ENCODE measurements at places on chromosomes 7 and 10. TPM values are rescaled to one million over a fixed set of nuclear protein-coding genes. Genes with fewer than 3 reads are reported as not detected.

DNA sequence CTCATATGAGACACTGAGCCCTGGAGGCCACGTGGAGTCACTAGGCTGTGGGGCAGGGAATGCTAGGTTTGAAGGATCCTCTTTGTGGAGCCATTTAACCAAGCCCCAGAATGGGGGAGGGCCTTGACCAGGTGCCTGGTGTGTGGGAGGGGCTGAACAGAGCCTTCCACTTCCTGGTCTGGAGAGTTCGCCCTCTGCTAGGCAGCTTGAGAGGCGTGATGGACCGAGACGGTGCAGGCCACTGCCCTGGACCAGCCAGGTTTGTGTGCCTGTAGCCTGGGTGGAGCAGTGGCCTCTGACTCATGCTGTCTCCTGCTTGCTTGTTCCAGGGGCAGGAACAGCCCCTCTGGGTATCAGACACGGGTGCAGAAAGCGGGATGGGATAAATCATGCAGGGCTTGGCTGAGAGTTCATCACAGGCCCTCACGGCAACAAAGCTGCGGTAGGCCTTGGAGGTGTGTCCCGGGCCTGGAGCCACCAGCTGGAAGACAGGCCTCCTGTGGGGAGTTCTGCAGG lies 27.4 kb downstream of the ADAMTS14 start:
- no peak for DNase-seq

DNA sequence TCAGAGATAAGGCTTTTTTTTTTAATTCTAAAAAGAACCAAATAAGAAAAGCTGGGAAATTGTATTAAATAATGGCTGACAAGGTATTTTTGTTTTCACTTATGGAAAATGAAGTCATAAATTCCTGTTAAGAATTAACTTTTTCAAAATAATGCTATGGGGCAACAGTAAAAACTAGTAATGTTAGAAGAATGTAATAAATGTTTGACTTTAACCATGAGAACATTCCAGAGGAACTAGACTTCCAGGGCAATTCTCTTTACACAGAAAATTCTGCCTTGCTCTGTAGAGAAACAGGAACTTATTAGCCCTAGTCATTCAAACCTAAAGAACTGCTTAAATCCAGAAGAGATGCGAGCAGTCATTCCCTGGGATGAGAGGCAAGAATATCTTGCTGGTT lies 571.1 kb downstream of the IPMK start:
- DNase-seq = no peak

GRCh38 chr10:76291175-76291574 lies 859.8 kb downstream of the LRMDA start:
- no peak for DNase-seq

GRCh38 chr7:116234517-116235200 lies 24.3 kb downstream of the TES start:
- DNase-seq = no peak

Gene NFKB2
- total RNA-seq = 13.9 TPM

DNA sequence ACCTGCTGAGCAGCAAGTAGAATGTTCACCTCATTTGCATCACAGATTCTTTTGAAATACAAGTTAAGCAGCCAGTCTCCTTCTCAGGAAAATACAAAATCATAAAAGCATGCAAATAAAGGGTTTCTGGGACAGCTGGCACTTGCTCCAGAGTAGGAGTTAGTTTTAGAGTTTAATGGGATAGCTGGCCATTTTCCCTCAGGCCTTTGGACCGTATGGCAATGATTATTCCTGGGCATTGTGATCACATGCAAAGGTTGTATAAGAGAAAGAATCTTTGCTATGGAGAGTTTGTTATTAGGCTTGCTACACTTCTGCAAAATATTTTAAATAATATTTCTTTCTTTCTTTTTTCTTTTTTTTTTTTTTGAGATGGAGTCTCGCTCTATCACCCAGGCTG lies 240.8 kb downstream of the CDK14 start:
- no peak for DNase-seq

- no peak for DNase-seq
Observed at GRCh38 chr7:13188922-13189321, 501.5 kb downstream of the ARL4A start.

Gene PTN
- 16.1 TPM for total RNA-seq

DNA sequence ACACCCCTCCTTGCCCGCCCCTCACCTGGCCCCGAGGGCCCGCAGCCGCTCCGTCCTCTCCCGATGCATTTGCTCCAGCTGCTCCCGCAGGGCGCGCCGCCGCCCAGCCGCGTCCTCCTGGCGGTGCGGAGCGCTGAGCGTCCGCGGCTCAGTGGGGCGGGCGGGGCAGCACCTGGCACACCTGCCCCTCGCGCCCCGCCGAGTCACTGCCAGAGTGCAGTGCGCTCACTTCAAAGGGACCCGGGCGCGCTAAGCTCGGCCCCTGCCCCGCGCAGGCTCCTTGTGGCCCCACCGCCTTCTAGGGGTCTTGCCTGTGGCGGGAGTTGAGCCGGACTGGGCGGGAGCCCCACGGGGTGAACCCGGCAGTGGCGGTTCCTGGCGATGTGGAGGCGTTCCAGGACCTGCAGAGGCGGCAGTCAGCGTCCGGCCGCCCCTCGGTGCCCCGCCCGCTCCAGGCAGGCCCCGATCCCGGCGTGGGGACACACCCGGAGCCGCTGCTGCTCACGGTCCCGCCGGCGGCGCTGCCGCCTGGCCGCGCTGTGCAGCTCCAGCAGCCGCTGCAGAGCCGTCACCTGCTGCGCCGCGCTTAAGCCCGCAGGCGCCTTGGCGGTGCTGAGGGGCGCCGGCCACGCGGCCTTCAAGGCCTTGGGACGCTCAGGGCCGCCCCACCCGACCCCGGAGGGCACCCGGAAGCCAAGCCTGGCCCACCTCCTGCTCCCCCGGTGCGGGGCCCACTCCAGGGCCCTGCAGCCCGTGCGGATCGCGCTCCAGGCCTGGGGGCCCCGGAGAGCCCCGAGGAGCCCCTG lies 6.7 kb downstream of the ATP6V1F start:
- peak; percentile 62 for DNase-seq

Gene CRYGN
- total RNA-seq = not detected

Gene MRPS16
- total RNA-seq = 108 TPM

Gene GBX1
- 0.93 TPM for total RNA-seq

GRCh38 chr7:11567571-11567970 lies 264.4 kb downstream of the THSD7A start:
- no peak for DNase-seq

Gene SFTPA1
- total RNA-seq = not detected

GRCh38 chr10:100882671-100883311 lies 30.0 kb upstream of the SLF2 start:
- DNase-seq = peak; percentile 24

Gene RBP3
- total RNA-seq = not detected

Gene ADIRF
- 55.1 TPM for total RNA-seq

- DNase-seq = no peak
Observed at GRCh38 chr10:71577345-71577744, 142.2 kb downstream of the C10orf105 start.

Gene TWNK
- total RNA-seq = 4.7 TPM

DNA sequence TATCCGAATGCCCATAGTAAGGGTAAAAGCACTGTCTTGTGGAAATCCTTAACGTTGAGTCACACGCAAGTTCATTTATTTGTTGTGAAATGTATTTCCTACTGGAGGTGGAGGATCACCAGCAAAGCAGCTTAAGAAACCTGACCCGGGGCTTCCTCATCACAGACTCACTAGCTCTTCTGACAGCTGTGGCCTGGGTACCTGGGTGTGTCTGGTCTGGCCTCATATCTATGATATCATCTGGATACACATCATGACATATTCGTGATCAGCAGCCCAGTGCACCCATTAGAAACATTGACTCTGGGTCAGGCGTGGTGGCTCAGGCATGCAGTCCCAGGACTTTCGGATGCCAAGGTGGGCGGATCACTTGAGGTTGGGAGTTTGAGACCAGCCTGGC lies 8.8 kb downstream of the DRGX start:
- no peak for DNase-seq

Gene SUN3
- not detected for total RNA-seq

DNA sequence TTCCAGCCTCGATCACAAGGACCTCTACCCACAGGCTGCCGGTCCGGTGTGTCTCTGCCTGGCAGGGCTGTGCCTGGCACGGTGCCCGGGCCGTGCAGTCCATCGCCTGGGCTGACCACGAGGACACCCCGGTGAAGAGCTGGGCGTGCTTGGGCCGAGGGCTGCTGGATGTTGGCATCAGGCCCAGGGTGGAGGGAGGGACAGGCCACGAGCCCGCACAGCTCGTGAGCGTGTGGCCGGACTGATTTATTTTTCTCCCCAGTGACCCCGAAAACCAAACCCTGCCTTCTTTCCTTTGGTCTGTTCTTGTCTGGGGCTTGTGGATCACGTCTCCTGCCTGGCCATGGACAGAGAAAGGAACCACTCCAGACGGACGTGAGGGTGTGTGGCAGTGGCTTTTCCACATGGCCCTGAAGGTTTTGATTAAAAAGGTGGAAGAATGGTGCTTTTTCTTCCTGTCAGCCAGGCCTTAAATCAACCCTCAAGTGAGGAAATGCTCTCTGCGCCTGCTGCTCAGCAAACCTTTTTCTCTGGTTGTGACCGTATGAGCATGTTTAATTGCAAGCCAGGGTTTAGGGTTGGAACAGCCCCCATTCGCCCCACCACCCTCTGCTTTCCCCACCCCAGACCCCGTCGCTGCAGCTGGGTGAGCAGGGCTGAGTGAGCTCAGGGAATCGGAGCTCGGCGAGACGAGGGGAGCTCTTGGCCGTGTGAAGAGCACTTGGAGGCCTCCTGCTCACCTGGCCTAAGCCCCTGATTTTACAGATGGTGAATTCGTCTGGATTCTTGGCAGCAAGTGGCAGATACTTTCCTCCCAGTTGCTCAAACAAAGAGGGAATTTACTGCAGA lies 130.1 kb downstream of the RGS10 start:
- DNase-seq = peak; percentile 82

GRCh38 chr10:97532935-97533671 lies 34.4 kb downstream of the UBTD1 start:
- no peak for DNase-seq

DNA sequence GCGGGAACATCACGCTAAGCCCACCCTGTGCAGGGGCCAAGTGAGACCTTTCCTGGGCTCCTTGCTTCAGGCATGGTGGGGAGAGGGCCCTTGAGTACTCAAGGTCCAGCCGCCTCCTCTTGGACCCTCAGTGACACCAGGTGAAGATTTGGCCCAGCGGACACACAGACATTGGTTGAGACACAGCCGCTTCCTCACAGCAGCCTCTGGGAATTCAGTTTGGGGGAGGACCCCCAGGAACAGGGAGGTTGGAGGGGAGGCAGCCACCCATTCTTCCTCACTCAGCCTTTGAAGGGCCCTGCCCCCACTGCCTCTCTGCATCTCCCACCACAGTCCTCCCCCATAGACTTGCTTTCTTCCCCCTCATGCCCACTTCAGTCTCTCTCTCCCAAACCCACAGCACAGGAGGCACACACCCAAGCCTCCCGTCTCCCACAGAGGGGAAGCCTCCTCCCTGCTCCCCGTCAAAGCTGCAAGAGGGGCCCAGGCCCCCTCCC lies 31.9 kb downstream of the ANXA8 start:
- DNase-seq = no peak

DNA sequence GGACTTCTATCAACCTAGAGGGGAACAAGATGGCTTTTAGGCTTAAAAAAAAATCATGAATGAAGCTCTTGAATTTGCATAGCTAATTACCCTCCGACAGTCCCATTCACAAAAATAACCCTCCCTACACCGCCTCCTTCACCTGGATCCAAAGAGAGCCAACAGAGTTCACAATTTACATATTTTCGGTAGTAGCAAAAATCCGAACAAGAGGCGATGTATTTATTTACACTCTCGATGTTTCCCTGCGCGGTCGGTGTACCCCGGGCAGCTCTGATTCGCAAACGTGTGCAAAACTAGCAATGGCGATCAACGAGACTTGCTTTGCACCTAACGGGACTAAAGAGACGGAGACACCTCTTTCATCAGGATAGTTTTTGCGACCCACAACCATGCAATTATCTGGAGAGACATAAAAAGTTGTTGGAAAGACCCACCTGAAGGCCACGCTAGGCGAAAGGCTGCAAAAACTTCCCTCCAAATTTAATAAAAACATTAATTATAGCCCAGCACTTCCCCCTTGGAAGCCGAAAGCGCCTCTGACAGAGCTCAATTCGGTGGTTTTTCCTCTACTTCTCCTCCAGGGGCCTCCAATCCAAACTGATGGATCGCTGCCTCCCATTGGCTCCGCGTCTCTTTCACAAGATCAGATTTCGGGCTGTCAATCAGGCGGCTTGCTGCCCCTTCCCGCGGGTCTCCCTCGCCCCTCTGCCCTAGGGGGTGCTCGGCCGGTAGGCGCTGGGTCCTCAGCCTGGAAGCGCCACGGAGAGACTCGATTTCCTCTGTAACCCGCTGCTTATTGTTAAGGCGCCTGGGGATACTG lies at the start of gene ETV1:
TSS of gene ETV1 (minus strand) at position 541 of the 823 bp plus-strand sequence. CDS start 614 bp downstream, outside the sequence.
- DNase-seq = peak; percentile 79

- no peak for DNase-seq
Observed at GRCh38 chr7:105585850-105586500, 4.7 kb upstream of the EFCAB10 start.

GRCh38 chr10:69862882-69863530 lies 61.3 kb downstream of the COL13A1 start:
- no peak for DNase-seq

GRCh38 chr10:123259791-123260190 lies 105.6 kb downstream of the BUB3 start:
- no peak for DNase-seq

Gene KIAA1217
- total RNA-seq = 27.9 TPM

- DNase-seq = no peak
Observed at GRCh38 chr10:77577666-77578229, 59.9 kb downstream of the KCNMA1 start.

GRCh38 chr10:29370097-29371092 lies 81.5 kb downstream of the LYZL1 start:
- DNase-seq = no peak

- DNase-seq = no peak
Observed at GRCh38 chr10:85524001-85524666, 842.5 kb downstream of the GRID1 start.

- DNase-seq = peak; percentile 85
Observed at GRCh38 chr7:149773446-149774236, at the start of gene ZNF467. TSS of gene ZNF467 (minus strand) at chr7:149773588. CDS start at chr7:149771032, 2,556 bp downstream.

Gene IQUB
- total RNA-seq = 0.52 TPM

DNA sequence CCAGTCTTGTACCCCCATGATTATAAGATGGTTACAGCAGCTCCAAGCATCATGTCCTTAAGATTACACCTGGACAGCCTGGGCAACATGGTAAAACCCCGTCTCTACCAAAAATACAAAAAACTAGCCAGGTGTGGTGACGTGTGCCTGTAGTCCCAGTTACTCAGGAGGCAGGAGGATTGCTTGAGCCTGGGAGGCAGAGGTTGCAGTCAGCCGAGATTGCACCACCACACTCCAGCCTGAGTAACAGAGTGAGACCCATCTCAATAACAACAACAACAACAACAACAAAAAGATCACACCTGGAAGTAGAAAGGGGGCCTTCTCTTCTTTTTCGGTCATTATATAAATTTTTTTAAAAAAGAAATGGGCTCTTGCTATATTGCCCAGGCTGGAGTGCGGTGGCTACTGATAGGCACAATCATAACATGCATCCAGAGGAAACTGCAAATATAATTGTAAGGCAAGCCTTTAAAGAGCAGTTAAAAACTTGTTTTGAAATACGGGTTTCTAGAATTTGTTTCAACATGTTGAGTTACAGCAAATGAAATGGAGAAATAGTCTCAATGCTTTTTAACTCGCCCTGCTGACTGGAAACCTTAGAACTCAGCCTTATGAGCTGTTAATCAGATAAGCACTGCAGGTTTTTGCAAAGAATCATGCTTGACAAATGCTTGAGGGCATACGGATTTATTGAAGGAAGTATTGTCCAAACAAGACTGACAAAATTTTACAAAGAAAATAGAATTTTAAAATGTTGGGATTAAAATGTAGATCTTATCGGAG lies 4.7 kb upstream of the ENTPD7 start:
- DNase-seq = no peak

- DNase-seq = no peak
Observed at GRCh38 chr10:89203237-89203636, 3.9 kb downstream of the CH25H start.

Gene ANKIB1
- 53.0 TPM for total RNA-seq
